ENCODE measurements at places on chromosomes 3 and 15.

GRCh38 chr3:10315771-10316344 lies 5.1 kb downstream of the SEC13 start:
- DNase-seq, result no peak

GRCh38 chr3:153209596-153209995 lies 47.6 kb downstream of the RAP2B start:
- no peak for DNase-seq

DNA sequence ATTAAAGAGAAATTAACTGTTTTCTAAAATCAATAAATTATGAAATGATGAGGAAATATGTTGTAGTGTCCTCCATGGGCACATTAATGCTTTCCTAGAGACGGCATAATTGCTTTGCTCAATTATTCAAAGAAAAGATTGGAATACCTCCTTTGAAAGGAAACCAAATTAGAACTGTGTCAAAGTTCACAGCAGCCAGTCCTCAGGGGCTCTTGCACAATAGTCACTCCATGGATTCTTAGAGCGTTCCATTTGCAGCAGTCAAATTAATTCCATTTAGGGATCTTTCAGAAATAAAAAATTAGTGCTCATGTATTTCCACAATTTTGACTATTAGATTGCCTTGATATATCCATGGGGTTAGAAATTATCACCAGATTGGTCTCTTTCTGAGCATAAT lies 841.6 kb upstream of the DPPA4 start:
- no peak for DNase-seq

- no peak for DNase-seq
Observed at GRCh38 chr3:197465197-197465995, 90.4 kb downstream of the BDH1 start.

GRCh38 chr3:15797642-15798303 lies at the start of gene ANKRD28:
Gene ANKRD28, minus strand, starts transcription at chr3:15797979. Its CDS starts 1,458 bp downstream, at chr3:15796521.
- peak; percentile 18 for DNase-seq

DNA sequence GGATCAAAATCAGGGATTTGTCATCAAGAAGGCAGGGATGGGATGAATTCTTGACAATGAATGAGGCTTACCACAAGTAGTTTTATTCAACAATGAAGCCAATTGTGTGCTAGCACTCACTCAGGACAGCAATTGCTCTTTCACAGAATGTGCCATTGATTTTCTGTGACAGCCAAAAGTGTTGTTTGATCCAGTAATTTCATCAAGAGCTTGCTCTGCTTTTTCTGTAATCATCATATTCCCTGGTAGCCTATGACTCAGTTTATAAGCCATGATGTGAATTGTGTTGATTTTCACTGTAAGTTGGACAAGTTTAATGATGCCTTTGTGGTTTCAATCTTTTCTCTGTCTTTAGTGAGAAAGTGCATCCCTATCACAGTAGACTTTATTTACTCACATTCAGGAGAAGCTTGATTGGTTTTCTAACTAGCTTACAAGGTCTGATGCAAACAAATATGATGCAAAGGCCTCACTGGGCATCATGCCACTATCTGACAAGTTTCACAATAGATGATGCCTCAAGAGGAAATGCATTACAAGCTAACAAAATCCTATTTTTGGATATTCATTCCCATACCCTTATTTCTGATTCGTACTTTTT lies 13.6 kb upstream of the CSRNP1 start:
- DNase-seq, result no peak

- DNase-seq, result no peak
Observed at GRCh38 chr15:29888646-29889045, 66.4 kb upstream of the TJP1 start.

- no peak for DNase-seq
Observed at GRCh38 chr3:88033079-88033478, 25.7 kb downstream of the CGGBP1 start.

DNA sequence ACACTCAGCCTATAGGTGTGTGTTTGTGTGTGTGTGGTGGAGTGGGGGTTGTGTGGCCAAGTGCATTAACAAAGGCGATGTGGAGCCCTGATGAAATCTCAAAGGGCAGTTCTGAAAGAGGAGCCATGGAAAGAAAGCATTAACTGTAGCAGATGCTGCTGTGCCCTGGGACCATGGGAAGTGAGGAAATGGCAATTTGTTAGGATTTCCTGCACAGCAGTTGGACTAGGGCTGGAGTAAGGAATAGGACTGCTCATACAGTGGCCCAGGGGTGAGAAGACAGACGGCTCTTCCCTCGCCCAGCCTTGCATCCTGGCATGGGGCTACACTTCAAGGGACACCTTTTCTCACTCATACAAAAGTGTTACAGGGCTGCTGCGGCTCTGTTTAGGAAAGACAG lies 12.3 kb upstream of the ZBTB38 start:
- no peak for DNase-seq

DNA sequence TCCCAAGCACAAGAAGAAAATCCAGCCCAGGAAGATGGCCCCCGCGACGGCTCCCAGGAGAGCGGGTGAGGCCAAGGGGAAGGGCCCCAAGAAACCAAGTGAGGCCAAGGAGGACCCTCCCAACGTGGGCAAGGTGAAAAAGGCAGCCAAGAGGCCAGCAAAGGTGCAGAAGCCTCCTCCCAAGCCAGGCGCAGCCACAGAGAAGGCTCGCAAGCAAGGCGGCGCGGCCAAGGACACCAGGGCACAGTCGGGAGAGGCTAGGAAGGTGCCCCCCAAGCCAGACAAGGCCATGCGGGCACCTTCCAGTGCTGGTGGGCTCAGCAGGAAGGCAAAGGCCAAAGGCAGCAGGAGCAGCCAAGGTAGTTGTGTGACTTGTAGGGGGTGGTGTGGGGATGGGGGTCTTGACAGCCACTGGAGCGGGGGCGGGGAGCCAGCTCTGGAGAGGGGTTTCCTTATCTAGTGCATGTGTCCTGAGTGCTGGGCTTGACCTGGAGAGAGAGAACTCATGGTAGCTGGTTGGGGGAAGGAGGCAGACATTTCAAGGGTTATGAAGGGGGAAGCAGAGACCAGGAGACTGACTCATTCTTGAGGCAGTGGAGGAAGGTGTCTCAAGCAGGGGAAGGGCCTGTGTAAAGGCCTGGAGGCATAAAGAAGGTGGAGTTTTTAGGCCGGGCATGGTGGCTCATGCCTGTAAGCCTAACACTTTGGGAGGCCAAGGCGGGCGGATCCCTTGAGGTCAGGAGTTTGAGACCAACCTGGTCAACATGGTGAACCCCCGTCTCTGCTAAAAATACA lies 6.2 kb downstream of the H1-8 start:
- no peak for DNase-seq

DNA sequence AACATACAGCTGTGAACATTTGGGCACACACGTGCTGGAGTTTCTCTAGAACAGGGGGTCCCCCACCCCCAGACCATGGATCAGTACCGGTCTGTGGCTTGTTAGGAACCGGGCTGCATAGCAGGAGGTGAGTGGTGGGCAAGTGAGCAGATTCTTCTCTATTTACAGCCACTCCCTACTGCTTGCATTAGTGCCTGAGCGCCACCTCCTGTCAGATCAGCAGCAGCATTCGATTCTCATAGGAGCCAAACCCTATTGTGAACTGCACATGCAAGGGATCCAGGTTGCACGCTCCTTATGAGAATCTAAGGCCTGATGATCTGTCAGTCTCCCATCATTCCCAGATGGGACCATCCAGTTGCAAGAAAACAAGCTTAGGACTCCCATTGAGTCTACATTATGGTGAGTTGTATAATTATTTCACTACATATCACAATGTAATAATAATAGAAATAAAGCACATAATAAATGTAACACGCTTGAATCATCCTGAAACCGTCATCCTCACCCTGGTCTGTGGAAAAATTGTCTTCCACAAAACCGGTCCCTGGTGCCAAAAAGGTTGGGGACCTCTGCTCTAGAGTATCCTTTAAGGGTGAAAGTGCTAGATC lies 25.8 kb downstream of the CHRM5 start:
- DNase-seq, result no peak

- DNase-seq, result no peak
Observed at GRCh38 chr15:58497046-58497785, 65.4 kb downstream of the LIPC start.

DNA sequence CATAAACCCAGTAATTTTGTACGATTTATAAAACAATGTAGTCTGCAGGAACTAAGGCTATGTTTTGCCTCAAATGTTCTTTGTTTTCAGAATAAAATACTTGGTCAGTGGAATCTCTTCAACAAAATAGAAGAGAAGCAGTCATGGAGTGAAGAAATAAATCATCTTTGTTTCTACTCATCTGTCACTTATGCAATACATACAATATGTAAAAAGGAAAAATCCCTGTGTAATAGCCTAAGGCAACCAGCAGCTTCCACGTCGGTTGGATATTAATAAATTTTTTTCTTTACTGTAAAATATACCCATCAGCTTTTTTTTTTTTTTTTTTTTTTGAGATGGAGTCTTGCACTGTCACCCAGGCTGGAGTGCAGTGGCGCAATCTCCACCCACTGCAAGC lies 5.2 kb upstream of the WDR5B start:
- no peak for DNase-seq

- DNase-seq, result no peak
Observed at GRCh38 chr15:24008476-24008875, 321.4 kb upstream of the NDN start.

DNA sequence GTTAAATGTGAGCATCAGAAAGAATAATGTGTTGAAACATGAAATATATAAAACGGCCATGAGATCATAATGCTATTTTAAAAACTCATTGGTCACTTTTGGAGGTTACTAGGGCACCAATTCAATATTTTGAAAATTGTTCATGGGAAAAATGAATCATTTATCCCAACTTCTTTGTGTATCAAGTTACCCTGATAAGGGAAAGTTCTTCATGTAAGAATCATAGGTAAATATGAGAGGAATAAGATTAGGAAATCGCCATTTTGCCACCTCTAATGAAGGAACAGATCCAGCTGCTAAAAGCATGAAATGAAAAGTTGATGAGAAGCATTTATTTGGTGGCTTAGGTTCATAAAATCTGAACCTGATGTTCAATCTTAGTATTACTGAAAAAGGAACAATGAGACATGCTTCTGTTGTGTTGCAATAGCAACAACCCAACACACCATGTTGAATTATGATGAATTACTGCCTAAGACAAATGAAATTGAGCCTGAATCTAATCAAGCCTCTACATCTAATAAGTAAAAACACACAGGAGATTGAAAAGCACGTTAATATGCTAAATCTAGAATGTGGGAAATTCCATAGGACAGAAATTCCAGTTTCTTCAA lies 32.5 kb downstream of the ABHD5 start:
- DNase-seq, result no peak

- peak; percentile 75 for DNase-seq
Observed at GRCh38 chr15:40274350-40275274, 8.3 kb downstream of the ANKRD63 start.

GRCh38 chr15:101466188-101466587 lies 23.3 kb downstream of the PCSK6 start:
- no peak for DNase-seq

- no peak for DNase-seq
Observed at GRCh38 chr15:83158393-83158792, 49.2 kb downstream of the HDGFL3 start.

GRCh38 chr15:83998486-83998885 lies 237.1 kb upstream of the GOLGA6L4 start:
- no peak for DNase-seq

- DNase-seq, result no peak
Observed at GRCh38 chr3:88573472-88573871, 423.7 kb downstream of the C3orf38 start.

GRCh38 chr3:127464642-127465041 lies 125.9 kb downstream of the TPRA1 start:
- no peak for DNase-seq

- DNase-seq, result peak; percentile 21
Observed at GRCh38 chr15:88126695-88127431, 129.7 kb downstream of the NTRK3 start.

- no peak for DNase-seq
Observed at GRCh38 chr3:154660811-154661210, 230.8 kb upstream of the GPR149 start.

GRCh38 chr3:143443851-143444331 lies 324.3 kb downstream of the CHST2 start:
- DNase-seq, result no peak

- no peak for DNase-seq
Observed at GRCh38 chr15:76160426-76161152, 100.8 kb downstream of the TMEM266 start.

- DNase-seq, result no peak
Observed at GRCh38 chr3:24220859-24221657, 273.6 kb downstream of the THRB start.

DNA sequence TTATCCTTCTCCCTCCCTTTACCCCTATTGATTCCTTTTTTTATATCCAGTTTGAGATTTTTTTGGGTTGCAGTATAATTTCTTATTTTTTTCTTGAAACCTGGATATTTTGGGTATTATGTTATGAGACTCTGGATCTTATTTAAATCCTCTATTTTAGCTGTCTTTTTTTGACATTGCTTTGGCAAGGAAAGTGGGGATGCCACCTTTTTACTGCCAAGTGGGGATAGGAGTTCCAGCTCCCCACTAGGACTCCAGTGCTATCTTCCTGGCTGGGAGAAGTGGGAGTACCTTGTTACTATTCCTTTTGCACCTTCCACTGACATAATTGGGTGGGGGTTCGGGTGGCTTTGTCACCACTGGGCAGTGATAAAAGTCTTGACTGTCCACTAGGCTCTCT lies 87.9 kb downstream of the SATB1 start:
- no peak for DNase-seq

DNA sequence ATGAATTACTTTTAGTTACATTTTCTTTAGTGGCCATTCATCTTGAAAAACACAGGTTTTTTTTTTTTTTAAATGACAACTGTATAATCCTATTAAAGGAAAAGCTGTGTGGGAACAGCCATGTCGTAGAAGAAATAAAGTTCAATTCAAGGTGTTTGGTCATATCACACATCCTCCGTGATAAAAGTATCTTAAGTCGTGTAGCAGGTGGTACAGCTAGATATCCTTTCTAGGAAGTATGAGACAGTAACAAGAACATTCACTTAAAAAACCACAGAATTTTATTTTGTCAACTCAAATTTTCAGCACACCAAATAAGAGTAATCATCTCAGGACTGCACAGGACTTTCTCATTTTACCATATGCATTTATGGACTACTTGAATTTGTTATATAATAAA lies 16.1 kb downstream of the ZDHHC23 start:
- no peak for DNase-seq

- no peak for DNase-seq
Observed at GRCh38 chr15:91050128-91050455, 27.7 kb upstream of the VPS33B start.

- DNase-seq, result no peak
Observed at GRCh38 chr15:42547918-42548248, 710 bp downstream of the LRRC57 start.
